Fibroblast of skin of abdomen (primary cell): ENCODE measurements at places on chromosomes 7 and 10.
A peak's percentile ranks its signal among the peaks of the same experiment; 100 is the strongest.

DNA sequence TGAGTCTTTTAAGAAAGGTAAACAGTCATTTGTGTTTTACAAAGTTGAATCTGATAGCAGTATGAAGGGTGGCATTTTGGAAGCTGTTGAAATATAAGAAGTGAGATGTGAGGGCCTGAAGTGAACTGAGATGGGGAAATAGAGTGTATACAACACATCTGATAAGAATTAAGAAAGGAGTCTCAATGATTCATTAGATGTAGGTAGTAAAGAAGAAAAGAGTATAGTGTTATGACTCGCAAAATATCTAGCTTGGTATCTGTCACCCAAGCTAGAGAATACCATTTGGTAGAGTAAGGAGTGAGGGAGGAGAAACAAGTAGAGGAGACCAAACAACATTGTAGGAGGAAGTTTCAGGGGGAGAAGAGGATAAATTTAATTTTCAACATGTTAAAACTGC is 5.3 kb downstream of the PTPN12 start:
- DNase-seq, result peak; percentile 53

- peak; percentile 31 for DNase-seq
Observed at GRCh38 chr10:86821388-86821999, 65.1 kb downstream of the BMPR1A start.

DNA sequence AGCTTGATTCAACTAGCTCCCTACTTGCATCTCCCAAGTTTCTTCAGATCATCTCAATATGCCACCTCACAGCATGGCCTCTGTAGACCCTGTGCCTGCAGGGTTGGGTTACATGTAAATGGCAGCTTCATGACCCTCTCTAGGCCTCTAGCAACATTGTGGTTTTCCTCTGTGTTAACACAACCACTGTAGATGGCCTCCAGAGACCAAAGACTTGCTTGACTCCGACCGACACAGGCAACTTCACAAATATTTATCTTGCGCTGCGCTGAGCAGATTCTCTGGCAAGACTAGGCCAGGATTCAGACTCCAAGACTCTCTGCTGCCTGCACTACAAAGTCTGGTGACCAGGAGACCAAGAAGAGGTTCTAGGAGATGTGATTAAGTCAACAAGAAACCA is 75.9 kb downstream of the CNOT4 start:
- no peak for DNase-seq

GRCh38 chr10:4931587-4931986 is 31.6 kb upstream of the AKR1C1 start:
- DNase-seq, result no peak

- no peak for DNase-seq
Observed at GRCh38 chr10:129949411-129949810, 14.7 kb downstream of the EBF3 start.

DNA sequence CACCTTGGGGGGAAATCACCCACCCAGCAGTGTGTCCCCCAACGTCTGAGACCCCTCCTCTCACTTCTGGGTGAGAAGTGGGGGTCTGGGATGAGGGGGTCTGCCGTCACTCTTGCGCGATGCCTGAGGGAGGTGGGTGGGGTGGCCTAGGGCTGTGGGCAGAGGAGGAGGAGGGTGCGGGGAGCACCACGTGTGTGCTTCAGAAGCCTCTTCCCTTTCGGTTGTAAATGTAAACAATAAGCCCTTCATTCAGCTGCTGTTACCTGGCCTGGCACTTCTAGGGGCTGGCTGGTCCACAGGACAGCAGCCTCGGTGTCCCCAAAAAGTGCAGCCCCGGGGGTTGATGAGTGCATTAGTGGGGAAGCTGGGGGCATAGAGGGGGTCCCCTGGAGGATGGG is 1.3 kb downstream of the CLIP2 start:
- no peak for DNase-seq

DNA sequence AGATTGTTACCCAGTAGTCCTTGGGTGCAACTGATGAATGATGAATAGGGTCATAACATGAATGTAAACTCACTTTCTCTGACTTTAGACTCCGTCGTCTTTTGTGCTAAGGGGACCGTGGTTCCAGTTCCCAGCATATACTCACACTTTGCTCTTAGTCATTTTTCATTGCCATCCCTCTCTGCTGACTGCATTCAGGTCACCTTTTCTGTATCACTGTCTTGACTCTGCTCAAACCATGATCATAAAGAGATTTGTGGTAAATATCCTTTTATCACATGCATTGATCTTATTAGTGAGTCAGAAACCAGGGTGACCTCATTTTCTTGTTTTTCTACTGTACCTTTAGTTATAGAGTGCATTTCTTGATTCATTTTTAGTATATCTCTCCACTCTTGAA is 141.1 kb upstream of the AGR3 start:
- no peak for DNase-seq

DNA sequence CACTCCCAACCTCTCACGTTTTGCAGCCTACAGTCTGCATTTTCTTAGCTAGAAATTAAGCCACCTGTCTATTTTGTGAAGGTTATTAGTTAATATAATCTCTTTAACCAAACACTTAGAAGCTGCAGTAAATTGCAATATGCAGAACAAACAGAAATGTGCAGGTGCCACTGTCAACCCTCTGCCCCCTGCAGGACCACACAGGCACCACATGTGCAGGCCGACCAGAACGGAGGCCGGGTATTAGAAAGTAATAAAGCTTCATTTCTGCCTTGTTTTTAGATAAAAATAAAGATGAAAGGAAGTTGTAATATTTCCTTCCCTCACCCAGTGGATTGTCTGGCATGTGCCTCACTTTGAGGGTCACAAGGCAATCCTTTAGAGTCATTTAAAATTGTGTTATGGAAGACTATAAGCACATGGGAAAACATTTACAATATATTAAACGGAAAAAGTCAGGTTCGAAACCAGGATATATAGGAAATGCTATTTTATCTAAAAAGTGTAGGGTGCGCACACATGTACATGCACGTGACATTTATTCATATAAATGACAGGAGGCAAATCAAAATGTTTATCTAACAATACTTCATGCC is 158.2 kb downstream of the ARHGAP12 start:
- DNase-seq, result no peak

- DNase-seq, result no peak
Observed at GRCh38 chr10:79427965-79428364, 17.5 kb downstream of the ZCCHC24 start.
